Upper lobe of right lung (tissue), 1 donor: ENCODE measurements at places on chromosomes 1 and 21. TPM values are rescaled to one million over a fixed set of nuclear protein-coding genes. Genes with fewer than 3 reads are reported as not detected.
A peak's percentile ranks its signal among the peaks of the same experiment; 100 is the strongest.

PINK1 gene
- total RNA-seq, result 62.5 TPM

CACNA1E gene
- total RNA-seq, result 0.06 TPM

METTL13 gene
- 27.8 TPM for total RNA-seq

PRELP gene
- 91.8 TPM for total RNA-seq

VWA1 gene
- 87.4 TPM for total RNA-seq

CSF3R gene
- total RNA-seq, result 202 TPM

GRHL3 gene
- total RNA-seq, result 0.55 TPM

MANEAL gene
- total RNA-seq, result 6.9 TPM

SPRR2B gene
- not detected for total RNA-seq

C1QC gene
- total RNA-seq, result 353 TPM

PRR9 gene
- not detected for total RNA-seq

C1orf116 gene
- 128 TPM for total RNA-seq

RNU1-4 gene
- total RNA-seq, result 6,622 TPM

PTPN22 gene
- total RNA-seq, result 12.2 TPM

ZBTB8B gene
- not detected for total RNA-seq

- no peak overlapping the region for H3K4me3 ChIP-seq
- H3K36me3 ChIP-seq, result peaks cover 23% of the 10 kb centered on the region
- DNase-seq, result no peak
- H3K27me3 ChIP-seq, result no peaks in the 10 kb centered on the region
- no peaks in the 10 kb centered on the region for H3K4me1 ChIP-seq
- no peak overlapping the region for H3K27ac ChIP-seq
Measured at GRCh38 chr1:117890452-117890851, 39.0 kb downstream of the GDAP2 start.

DNA sequence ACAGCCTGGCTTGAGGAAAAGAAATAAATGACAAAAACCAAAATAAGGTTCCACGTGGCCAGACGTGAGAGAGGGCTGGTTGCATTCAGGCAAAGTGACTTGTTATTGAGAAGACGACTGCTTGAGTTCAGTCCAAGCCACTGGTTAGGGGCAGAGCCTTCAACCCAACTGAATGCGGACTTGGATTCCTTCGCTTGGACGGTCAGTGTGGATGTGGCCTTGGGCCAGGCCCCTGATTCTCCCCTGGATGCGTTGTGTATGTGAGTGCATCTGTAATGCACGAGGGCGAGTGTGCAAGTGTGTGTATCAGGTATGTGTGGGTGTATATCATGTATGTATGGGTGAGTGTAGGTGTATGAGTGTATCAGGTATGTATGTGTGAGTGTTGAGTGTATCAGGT is 1.9 kb downstream of the PLA2G2F start:
- no peaks in the 10 kb centered on the region for H3K36me3 ChIP-seq
- H3K27me3 ChIP-seq, result no peaks in the 10 kb centered on the region
- DNase-seq, result no peak
- H3K4me1 ChIP-seq, result no peaks in the 10 kb centered on the region

- no peaks in the 10 kb centered on the region for H3K36me3 ChIP-seq
- H3K4me1 ChIP-seq, result no peaks in the 10 kb centered on the region
- DNase-seq, result no peak
- no peak overlapping the region for H3K27ac ChIP-seq
- no peaks in the 10 kb centered on the region for H3K27me3 ChIP-seq
- no peak overlapping the region for H3K4me3 ChIP-seq
Measured at GRCh38 chr1:246077476-246077875, 429.6 kb downstream of the SMYD3 start.

GRCh38 chr1:247114351-247115140 is 10.4 kb upstream of the ZNF669 start:
- DNase-seq, result no peak
- H3K27me3 ChIP-seq, result no peaks in the 10 kb centered on the region
- H3K36me3 ChIP-seq, result no peaks in the 10 kb centered on the region
- no peak overlapping the region for H3K4me3 ChIP-seq

DNA sequence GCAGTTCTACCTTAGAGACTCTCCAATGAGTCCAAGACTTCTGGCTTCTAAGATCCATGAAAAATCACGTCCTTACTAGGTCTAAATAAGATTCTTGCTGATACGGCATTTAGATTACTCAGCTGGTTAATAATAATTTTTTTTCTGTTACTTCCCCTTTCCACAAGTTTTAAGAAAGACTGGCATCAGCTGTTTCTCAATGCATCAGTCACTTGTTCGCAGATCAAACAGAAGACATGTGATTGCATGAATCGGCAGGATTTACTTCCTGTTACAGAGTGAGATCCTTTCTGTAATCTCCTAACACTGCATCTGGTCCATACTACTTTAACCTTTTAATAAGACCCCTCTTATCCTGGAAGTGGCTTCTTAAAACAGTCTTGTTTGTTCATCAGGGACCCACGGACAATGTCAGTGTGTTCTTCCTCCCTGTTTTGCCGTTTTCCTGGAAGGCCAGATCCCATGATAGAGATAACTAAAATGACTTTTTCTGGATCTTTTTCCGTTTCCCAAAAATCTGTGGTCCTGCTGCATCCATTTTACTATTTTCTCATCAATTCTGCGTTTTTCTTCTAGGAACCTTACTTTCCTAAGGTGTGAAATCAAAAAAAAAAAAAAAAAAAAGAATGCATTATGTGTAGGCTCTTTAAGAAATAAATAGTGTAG is 6.1 kb downstream of the NPL start:
- H3K4me1 ChIP-seq, result peaks cover 9% of the 10 kb centered on the region
- peak overlapping the region; percentile 33 for H3K27ac ChIP-seq
- no peaks in the 10 kb centered on the region for H3K27me3 ChIP-seq

- H3K27me3 ChIP-seq, result no peaks in the 10 kb centered on the region
- H3K4me3 ChIP-seq, result no peak overlapping the region
- H3K4me1 ChIP-seq, result peaks cover 11% of the 10 kb centered on the region
Measured at GRCh38 chr1:3693321-3693720, 41.0 kb downstream of the TP73 start.

- no peaks in the 10 kb centered on the region for H3K27me3 ChIP-seq
- no peak for DNase-seq
- peaks cover 48% of the 10 kb centered on the region for H3K4me1 ChIP-seq
- H3K36me3 ChIP-seq, result peaks cover 14% of the 10 kb centered on the region
Measured at GRCh38 chr1:91685994-91686393, 185.3 kb downstream of the CDC7 start.

DNA sequence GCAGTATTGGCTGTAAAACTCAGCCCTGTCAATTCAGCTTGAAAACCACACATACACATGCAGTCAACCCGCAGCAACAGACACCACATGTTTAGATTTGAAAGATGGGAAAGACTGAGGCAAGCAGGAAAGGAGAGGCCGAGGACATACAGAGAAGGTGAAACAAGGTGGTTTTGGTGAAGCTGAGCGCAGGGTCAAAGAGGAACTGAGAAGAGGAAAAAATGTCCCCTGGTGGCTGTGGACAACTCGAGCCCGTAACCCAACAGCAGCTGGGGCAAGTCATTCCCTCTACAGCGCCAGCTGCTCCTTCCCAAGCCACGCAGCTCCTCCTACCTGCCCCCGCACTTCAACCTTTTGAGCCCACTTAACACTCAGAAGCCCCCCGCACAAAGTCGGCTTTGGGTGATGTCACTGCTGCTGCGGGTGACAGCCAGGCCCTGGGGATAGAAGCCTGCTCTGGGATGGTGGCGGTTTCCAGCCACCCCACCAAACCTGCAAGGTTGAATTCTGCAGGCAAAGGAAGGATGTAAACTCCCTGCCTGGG is 63.0 kb downstream of the KCNN3 start:
- no peak overlapping the region for H3K27ac ChIP-seq
- H3K36me3 ChIP-seq, result no peaks in the 10 kb centered on the region
- H3K4me1 ChIP-seq, result no peaks in the 10 kb centered on the region
- no peak overlapping the region for H3K4me3 ChIP-seq
- H3K27me3 ChIP-seq, result no peaks in the 10 kb centered on the region

GRCh38 chr1:183012301-183012994 is 10.8 kb upstream of the LAMC1 start:
- no peaks in the 10 kb centered on the region for H3K4me1 ChIP-seq
- no peak overlapping the region for H3K27ac ChIP-seq
- no peaks in the 10 kb centered on the region for H3K27me3 ChIP-seq
- H3K36me3 ChIP-seq, result no peaks in the 10 kb centered on the region
- no peak for DNase-seq

DNA sequence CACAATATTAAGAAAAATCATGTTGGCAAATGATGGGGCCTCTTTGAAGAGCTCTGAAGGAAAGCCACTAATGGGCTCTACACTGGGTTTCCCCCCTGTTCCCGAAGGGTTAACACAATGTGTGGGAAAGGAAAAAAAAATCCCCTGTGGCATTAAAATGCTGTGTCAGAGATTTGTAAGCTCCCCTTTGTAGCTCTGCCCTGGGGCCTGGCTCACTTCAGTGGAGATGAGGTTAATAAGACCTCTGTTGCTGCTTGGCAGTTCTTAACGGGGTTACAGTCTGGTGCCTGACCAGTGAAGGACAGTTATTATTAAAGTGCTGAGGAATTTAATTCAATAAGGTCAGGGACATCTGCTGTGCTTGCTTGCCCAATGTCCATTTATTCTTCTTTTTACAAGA is 129.7 kb upstream of the UBE2U start:
- no peaks in the 10 kb centered on the region for H3K27me3 ChIP-seq
- H3K27ac ChIP-seq, result no peak overlapping the region
- no peak overlapping the region for H3K4me3 ChIP-seq
- no peaks in the 10 kb centered on the region for H3K36me3 ChIP-seq
- no peaks in the 10 kb centered on the region for H3K4me1 ChIP-seq
- no peak for DNase-seq

DNA sequence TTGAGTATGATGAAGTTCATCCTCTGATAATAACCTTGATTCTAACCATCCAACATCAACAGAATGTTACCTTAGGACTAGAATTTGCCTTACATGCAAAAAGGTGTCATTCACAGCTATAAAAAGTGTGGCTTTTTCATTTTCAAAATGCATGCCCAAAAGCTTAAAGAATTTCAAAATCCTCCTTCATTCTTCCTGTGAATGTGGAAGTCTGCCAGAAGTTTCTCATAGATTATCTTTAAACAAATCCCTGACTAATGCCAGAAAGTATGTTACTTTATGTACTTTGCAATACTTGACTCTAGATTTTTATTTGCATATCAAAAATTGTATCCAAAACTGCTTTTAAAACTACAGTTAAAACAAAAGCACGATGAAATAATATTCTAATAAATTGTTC is 270.6 kb upstream of the ZRANB2 start:
- no peak overlapping the region for H3K4me3 ChIP-seq
- no peak overlapping the region for H3K27ac ChIP-seq
- no peaks in the 10 kb centered on the region for H3K27me3 ChIP-seq
- no peaks in the 10 kb centered on the region for H3K36me3 ChIP-seq
- H3K4me1 ChIP-seq, result no peaks in the 10 kb centered on the region
- no peak for DNase-seq

DNA sequence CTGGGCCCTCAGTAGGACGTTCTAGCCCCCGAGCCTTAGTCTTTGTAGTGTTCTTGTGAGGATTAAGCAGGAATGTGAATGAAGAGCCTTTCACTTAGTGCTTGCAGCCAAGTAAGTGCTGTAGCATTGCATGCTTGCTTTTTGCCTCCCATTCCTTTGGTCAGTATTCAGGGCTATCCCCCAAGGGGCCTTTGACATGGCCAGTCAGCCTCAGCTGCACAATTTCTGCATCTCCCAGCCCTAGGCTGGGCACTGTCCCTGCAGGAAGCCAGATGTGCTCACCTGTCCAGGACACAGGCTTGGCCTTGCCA is 30.5 kb downstream of the SOX13 start:
- no peak overlapping the region for H3K4me3 ChIP-seq
- H3K27ac ChIP-seq, result peak overlapping the region; percentile 83
- no peaks in the 10 kb centered on the region for H3K27me3 ChIP-seq
- H3K36me3 ChIP-seq, result no peaks in the 10 kb centered on the region

DNA sequence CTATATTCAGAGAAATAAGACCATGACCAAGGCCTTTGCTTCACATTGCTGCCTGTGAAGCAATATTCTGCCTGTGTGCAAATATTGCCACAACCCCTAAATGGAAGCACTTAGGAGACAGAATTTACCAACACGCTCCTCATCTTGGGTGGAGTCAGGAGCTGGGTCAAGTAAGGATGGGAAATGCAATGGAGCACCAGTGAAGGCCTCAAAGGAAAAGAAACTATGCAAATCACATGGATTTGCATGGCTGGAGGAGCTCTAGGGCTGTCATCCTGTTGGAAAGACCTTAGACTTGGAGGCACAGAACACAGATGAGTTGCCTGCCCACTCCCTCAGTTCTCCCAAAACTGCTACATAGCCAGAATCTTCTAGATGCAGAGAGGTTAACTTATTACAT is 435.5 kb downstream of the SIPA1L2 start:
- H3K4me1 ChIP-seq, result no peaks in the 10 kb centered on the region
- no peak overlapping the region for H3K27ac ChIP-seq
- no peaks in the 10 kb centered on the region for H3K36me3 ChIP-seq
- DNase-seq, result no peak
- no peak overlapping the region for H3K4me3 ChIP-seq

- peak overlapping the region; percentile 21 for H3K27ac ChIP-seq
- no peaks in the 10 kb centered on the region for H3K27me3 ChIP-seq
- DNase-seq, result no peak
- H3K4me3 ChIP-seq, result peak overlapping the region; percentile 96
Measured at GRCh38 chr1:157137046-157137407, 1.2 kb downstream of the ETV3 start.

DNA sequence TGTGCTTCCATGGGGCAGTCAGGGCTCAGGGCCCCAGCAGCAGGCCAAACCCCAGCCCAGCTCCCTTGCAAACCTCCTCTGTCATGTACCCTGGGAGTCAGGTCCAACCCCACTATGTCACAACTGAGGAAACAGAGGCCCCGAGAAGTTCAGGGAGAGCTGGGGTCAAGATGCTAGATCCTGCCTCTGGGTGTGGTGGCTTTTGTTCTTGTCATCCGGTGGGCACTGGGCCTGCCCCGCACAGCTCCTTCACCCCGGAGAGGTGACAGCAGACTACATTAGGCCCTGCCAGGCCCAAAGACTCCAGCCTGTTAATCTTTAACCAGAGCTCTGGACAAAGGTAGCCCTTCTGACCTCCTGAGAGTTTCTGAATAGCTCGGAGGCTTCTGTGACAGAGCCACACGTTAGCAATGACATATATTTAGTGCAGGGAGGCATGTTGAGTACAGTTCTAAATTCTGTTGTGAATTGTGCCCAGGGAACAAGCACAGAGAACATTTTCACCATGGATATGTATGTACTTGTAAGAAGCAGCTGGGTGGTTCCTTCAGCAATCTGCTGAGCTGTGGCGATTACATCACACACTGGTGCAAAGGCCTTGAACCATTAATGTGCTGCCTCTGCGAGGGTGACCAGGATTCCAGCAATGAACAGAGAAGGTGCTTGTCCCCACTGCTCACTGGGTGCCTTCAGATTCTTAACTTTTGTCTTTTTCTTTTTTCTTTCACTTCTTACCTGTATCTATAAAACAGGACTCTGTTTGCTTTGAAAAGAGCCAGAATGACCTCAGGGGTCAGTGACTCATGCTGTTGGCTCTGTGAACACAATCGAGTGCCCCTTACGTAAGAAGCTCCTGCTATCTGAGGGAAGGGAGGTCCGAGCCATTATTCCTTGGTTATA is 102.8 kb downstream of the RHOU start:
- no peaks in the 10 kb centered on the region for H3K36me3 ChIP-seq
- H3K27ac ChIP-seq, result peak overlapping the region; percentile 75
- H3K27me3 ChIP-seq, result no peaks in the 10 kb centered on the region

- H3K27me3 ChIP-seq, result peaks cover 20% of the 10 kb centered on the region
- DNase-seq, result no peak
- H3K4me1 ChIP-seq, result no peaks in the 10 kb centered on the region
- no peak overlapping the region for H3K27ac ChIP-seq
- no peak overlapping the region for H3K4me3 ChIP-seq
Measured at GRCh38 chr1:205360891-205361290, 4.2 kb upstream of the KLHDC8A start.
